Central memory CD4-positive, alpha-beta T cell (primary cell): ENCODE measurements at places on chromosomes 4 and X.

- no peak for DNase-seq
Measured at GRCh38 chrX:133215747-133216146, 2.4 kb downstream of the TFDP3 start.

DNA sequence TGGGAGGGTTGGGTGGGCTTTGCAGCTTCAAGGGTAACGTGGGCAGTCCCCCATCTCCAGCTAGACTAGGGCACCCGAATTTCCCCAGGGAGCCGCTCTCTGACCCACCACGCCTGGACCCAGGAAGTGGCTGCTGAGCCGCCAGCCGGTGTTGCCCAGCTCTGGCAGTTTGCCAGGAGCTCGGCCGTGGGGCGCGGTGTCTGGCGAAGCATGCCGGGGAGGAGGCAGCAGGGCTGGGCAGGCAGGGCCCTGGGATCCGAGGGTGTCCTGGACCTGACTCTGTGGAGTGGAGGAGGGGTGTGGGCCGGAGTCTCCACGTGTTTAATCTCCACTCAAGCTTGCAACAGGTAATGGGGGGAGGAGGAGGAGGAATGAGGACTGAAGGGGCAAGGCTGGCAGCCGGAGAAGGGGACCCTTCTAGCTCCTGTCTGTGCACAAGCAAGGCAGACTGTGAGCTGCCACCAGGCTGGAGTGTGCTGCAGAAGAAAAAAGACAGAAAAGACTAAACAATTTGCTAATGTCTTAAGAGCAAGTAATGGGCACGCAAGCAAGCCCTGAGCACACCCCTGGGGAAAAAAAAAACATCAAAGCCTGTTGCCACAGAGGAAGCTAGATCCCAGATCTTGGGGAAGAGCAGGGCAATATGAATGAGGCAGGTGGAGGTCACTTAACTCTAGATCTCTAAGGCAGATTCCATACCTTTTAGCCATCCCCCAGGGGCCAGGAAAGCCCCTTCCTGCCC, 2.4 kb downstream of the LONRF3 start:
- no peak for DNase-seq

DNA sequence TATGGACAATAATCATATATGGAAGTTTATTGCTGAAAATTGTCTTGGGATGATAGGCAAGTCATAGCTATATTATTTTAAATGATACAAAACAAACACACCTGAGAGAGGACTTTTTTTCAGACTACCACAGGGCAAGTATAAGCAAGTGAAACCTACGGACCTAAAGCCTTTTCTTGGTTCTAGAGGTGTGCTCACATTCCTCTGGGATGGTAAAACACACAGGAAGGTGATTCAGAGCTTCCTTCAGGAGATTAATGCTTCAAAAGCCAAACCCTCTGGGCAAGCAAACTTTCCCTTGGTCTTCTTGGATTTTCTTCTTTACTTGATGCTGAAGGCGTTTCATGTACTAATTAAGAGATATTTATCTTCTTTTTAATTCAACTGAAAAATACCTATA, 60.1 kb upstream of the ACSL4 start:
- DNase-seq, result no peak

DNA sequence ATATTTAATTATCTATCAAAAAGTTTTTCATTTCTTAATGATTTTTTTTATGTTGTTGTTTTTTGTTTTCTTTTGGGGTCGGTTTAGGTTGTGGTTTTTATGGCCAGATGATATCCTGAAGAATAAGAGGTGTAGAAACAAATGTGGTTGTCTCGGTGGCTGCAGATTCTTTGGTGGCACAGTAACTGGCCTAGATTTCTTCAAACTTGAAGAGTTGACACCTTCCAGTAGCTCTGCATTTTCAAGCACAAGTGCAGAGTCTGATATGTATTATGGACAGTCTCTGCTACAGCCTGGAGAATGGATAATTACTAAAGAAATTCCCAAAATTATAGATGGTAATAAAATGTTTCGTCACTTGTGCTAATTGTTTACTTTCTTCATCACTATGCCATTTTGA, 82.6 kb downstream of the BLTP1 start:
- no peak for DNase-seq

GRCh38 chrX:86023811-86024210, 23.5 kb downstream of the CHM start:
- no peak for DNase-seq

- DNase-seq, result no peak
Measured at GRCh38 chr4:10081218-10081606, 35.4 kb downstream of the WDR1 start.

DNA sequence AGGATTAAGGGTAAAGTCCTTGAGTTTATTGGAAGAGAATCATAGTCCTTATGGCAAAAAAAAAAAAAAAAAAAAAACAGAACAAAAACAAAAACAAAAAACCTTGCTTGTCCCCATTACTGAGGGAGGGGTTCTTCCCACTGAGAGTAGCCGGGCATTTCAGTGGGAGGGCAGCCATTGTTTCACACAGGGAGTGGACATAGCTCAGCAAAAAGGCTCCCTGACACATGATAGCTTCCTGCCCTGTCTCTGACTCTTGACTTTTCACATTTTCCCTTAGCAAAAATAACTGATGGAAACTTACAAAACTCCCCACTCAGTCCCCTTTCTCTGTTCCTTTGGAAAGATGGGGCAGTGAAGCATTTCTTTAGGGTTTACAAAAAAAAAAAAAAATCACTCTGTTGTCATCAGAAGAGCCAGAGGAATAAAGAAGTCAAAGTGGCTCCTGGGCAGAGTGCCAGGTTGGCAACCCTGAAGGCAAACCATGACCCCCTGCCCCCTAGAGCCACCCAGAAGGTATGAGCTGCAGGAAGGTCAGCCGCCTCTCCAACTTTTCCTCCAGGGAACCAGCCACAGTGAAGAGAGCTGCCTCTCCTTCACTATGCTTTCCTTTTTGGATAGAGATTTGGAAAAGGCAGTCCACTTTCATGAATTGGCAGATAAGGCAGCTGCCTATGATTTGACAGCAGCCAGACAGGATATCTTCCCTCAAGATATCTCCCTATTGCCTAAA, 170.6 kb downstream of the KDR start:
- no peak for DNase-seq

GRCh38 chr4:7557456-7557855, 122.7 kb upstream of the PSAPL1 start:
- no peak for DNase-seq

DNA sequence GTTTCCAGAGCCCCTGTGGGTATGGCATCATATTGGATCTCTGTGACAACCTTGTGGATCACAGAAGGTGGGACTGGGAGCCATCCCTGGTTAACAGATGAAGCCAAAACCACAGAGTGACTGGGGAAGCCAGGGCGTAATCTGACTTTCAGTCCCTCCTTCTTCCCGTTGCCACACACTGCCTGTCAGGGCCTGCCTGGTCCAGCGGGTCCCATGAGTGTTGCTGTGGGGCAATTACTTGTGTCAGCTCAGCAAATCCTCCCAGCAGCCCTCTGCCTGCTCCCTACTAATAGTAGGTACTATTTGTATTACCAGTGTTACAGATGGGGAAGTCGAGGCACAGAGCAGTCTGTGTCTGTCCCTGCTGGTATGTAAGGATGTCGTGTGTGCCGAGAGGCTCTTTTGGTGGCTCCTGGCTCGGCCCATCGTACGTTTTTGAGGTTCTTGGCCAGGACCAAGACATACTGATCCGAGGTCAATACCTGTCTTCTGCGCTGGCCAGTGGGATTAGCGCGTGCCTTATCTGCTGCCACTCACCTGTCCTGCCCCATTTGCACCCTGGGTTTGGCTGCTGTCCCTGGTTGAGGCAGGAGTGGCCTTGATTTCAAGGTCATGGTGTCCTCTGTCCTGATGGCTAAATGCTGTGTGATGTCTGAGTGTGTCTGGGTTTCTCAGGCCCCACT, 5.7 kb downstream of the NSG1 start:
- no peak for DNase-seq
